ENCODE measurements at places on chromosomes 2 and 18. TPM values are rescaled to one million over a fixed set of nuclear protein-coding genes. Genes with fewer than 3 reads are reported as not detected.

The TMEM198 gene
- total RNA-seq = 1.2 TPM

The CDK15 gene
- total RNA-seq = not detected

The SP140 gene
- 0.28 TPM for total RNA-seq

The CPLX4 gene
- not detected for total RNA-seq

The ALS2 gene
- 11.6 TPM for total RNA-seq

The AMER3 gene
- total RNA-seq = not detected

The DIPK1C gene
- not detected for total RNA-seq

The SLC9A4 gene
- not detected for total RNA-seq

The GPR75 gene
- 2.6 TPM for total RNA-seq

The MDH1B gene
- 1.6 TPM for total RNA-seq

The VWC2L gene
- not detected for total RNA-seq

The PDCD1 gene
- total RNA-seq = not detected

The TFCP2L1 gene
- total RNA-seq = 0.74 TPM

The PLCD4 gene
- 0.30 TPM for total RNA-seq

The PDE1A gene
- 0.08 TPM for total RNA-seq

The IL1F10 gene
- total RNA-seq = not detected

The CPS1 gene
- total RNA-seq = 6.1 TPM

Measured in A549 treated with CpdA at 1 μM for 4 hours (cell line).